SJSA1 (cell line): ENCODE measurements at places on chromosomes 16 and 17. TPM values are rescaled to one million over a fixed set of nuclear protein-coding genes. Genes with fewer than 3 reads are reported as not detected.

GRCh38 chr16:67936124-67936879, at the start of gene PSMB10:
PSMB10 (minus strand) TSS chr16:67936850; CDS start chr16:67936749, 101 bp downstream.
- no peaks in the 10 kb centered on the region for H3K27me3 ChIP-seq
- peak; percentile 74 for DNase-seq
- H3K4me1 ChIP-seq, result peaks cover 17% of the 10 kb centered on the region
- peak within 1 kb of the TSS; percentile 80 for H3K27ac ChIP-seq
- peaks cover 58% of the 10 kb centered on the region for H3K36me3 ChIP-seq
- peak within 1 kb of the TSS; percentile 75 for H3K4me3 ChIP-seq

Gene TSPAN10
- total RNA-seq, result 0.47 TPM in 1 of 2 replicates, not detected in the other

Gene GSPT1
- 100 and 108 TPM in 2 replicates for total RNA-seq

- no peaks in the 10 kb centered on the region for H3K4me1 ChIP-seq
- DNase-seq, result no peak
- no peak overlapping the region for H3K27ac ChIP-seq
- no peaks in the 10 kb centered on the region for H3K36me3 ChIP-seq
These were observed 178.3 kb downstream of the CYB561 start for GRCh38 chr17:63267846-63268245.

DNA sequence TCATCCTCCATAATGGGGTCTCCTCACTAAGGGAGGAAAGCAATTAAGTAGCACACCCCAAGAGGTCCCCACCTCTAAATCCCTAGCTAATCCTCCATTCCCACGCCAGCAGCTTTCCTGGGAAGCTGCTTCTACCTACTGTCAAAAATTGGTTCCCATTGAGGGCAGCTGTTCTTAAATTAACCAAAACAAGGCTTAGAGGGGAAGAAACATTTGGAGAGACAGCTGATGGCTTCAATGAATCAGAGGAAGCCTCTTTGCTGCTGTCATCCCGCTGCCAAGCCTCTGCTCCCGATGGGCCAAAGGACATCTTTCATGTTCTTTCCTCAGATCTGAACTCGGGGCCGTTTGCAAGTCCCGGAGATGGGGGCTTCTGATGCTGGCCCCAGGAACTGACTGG, 26.6 kb downstream of the AIPL1 start:
- H3K36me3 ChIP-seq, result no peaks in the 10 kb centered on the region
- H3K27ac ChIP-seq, result no peak overlapping the region

Gene CPHXL2
- total RNA-seq, result not detected in 2 replicates

DNA sequence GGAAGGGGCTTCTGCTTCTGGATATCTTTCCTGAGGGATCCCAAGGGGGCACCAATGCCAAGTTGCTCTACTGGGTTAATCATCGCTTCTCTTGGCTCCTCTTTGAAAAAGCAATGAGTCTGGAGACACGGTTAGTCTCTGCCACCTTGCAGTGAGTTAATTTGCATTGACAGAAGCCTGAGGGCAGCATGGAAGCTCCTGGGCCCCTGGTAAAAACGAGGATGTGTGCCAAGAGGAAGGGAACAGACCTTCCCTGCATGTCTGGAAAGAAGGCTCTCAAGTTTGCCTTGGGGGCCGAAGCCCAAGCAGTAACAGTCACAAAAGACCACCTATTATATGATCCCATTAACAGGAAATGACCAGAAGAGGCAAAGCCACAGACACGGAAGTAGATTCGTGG, 86.7 kb downstream of the IRX5 start:
- peaks cover 4% of the 10 kb centered on the region; the same call in 1 of the 2 replicates for H3K27me3 ChIP-seq
- no peaks in the 10 kb centered on the region for H3K4me1 ChIP-seq
- H3K36me3 ChIP-seq, result no peaks in the 10 kb centered on the region
- no peak overlapping the region for H3K4me3 ChIP-seq
- DNase-seq, result no peak

GRCh38 chr17:78458736-78459335, 80.4 kb downstream of the PGS1 start:
- H3K36me3 ChIP-seq, result no peaks in the 10 kb centered on the region
- DNase-seq, result no peak
- H3K4me1 ChIP-seq, result no peaks in the 10 kb centered on the region

Gene ARHGDIA
- total RNA-seq, result 276 and 304 TPM in 2 replicates

- H3K36me3 ChIP-seq, result no peaks in the 10 kb centered on the region
- H3K27ac ChIP-seq, result no peak overlapping the region
- no peaks in the 10 kb centered on the region for H3K27me3 ChIP-seq
- H3K4me3 ChIP-seq, result no peak overlapping the region
- H3K4me1 ChIP-seq, result no peaks in the 10 kb centered on the region
These were observed 503 bp downstream of the C16orf54 start for GRCh38 chr16:29745121-29745852.

Gene OR2C1
- 0.08 TPM in 1 of 2 replicates, not detected in the other for total RNA-seq

Gene MRPS34
- total RNA-seq, result 132 and 178 TPM in 2 replicates

DNA sequence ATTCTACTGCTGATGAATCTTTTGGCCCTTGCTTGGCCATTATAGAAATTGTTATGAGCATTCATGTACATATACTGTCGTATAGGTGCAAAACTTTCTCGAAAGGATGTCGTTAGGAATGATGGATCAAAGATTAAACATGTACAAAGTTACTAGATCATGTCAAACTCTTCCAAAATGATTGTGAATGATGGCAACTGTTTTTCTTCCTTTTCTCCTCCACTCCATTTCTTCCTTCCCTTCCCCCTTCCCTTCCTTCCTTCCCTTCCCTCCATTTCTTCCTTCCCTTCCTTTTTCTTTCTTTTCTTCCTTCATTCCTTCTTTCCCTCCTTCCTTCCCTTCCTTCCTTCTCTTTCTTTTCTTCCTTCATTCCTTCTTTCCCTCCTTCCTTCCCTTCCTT, 973.9 kb downstream of the CDH11 start:
- no peaks in the 10 kb centered on the region for H3K36me3 ChIP-seq
- no peak for DNase-seq
- H3K4me1 ChIP-seq, result no peaks in the 10 kb centered on the region

DNA sequence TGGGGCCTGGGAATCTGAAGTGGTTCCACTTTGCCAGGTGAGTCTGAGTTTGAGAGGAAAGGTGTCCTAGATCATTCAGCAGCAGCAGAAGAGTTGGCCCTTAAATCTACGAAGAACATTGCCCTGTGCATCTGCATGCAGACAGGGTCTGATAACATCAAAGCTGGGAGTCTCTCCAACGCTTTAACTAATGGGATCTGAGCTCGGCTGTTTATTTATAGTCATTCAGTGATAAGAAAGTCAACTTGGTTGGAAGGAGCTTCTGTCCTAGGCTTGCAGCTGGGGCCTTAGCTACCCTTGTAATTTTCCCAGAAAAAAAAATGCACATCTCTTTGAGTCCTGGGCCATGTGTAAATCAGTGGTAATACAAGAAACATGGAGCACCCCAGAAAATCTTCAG, 418.0 kb upstream of the HSBP1 start:
- no peak overlapping the region for H3K4me3 ChIP-seq
- H3K27ac ChIP-seq, result no peak overlapping the region
- no peak for DNase-seq

Gene KATNB1
- total RNA-seq, result 15.8 and 17.7 TPM in 2 replicates

- no peak overlapping the region for H3K27ac ChIP-seq
- no peaks in the 10 kb centered on the region for H3K36me3 ChIP-seq
- no peak for DNase-seq
- no peaks in the 10 kb centered on the region for H3K27me3 ChIP-seq
These were observed 64.9 kb upstream of the PMFBP1 start for GRCh38 chr16:72236866-72237265.

GRCh38 chr16:51337662-51338061, 186.6 kb upstream of the SALL1 start:
- no peak overlapping the region for H3K27ac ChIP-seq
- DNase-seq, result no peak
- no peaks in the 10 kb centered on the region for H3K27me3 ChIP-seq

Gene CCL8
- total RNA-seq, result not detected in 2 replicates

- no peak overlapping the region for H3K4me3 ChIP-seq
- H3K4me1 ChIP-seq, result peaks cover 31% of the 10 kb centered on the region
- no peak for DNase-seq
- H3K36me3 ChIP-seq, result peaks cover 42% of the 10 kb centered on the region
- no peak overlapping the region for H3K27ac ChIP-seq
These were observed 15.5 kb upstream of the SNTB2 start for GRCh38 chr16:69171325-69172084.

DNA sequence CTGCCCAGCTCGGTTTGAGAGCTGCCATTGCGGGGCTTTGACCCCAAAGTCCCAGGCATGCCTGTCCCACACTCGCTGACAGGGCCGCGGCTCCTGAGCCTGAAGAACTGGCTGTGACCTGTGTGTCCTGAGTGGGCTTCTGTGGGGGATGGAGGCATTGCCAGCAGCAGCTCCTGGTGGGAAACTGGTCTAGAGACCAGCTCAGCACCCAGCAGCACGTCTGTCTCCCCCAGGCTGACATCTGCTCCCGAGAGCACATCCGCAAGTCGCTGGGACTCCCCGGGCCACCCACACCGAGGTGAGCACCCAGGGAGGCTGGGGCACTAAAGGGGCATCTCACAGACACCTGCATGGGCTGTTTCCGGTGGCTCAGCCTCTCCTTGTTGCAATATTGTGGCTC, 13.4 kb downstream of the ENDOV start:
- DNase-seq, result no peak
- no peaks in the 10 kb centered on the region for H3K27me3 ChIP-seq
- no peaks in the 10 kb centered on the region for H3K36me3 ChIP-seq
- H3K4me3 ChIP-seq, result no peak overlapping the region
- no peak overlapping the region for H3K27ac ChIP-seq

DNA sequence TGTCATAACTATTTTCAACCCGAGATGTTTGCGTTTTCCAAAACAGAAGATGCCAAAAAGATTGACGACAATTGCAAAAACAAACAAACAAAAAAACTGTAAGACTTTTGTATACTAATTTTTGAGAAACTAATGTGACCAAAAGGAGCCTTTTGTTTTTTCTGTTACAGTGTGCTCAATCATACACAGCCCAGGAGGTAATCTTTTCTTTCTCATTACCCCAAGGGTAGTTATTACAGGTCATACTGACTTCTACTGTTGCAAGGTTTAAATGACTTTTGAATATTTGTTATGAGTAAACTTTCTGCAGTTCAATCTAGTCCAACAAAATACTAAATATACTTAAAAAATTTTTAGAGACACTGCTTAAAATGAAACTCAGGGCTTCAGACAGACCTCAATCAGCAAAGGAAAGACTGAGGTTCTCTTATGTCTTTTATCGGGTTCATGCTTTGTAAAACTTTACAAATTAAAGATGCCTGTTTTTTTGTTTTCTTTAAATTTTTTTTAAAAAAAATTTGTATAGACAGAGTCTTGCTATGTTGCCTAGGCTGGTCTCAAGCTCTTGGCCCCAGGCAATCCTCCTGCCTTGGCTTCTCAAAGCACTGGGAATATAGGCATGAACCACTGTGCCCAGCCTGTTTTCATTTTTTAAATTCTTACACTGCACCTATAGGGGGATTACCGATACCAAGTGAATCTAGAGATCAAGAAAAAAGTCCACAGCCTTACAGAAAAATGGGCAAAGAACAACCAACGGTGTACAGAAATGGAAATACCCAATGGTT, 47.6 kb downstream of the SPOP start:
- H3K36me3 ChIP-seq, result peaks cover 11% of the 10 kb centered on the region
- no peak overlapping the region for H3K4me3 ChIP-seq
- no peak overlapping the region for H3K27ac ChIP-seq
- H3K27me3 ChIP-seq, result no peaks in the 10 kb centered on the region
- no peak for DNase-seq

GRCh38 chr17:63834431-63835166, 7.1 kb upstream of the FTSJ3 start:
- H3K27me3 ChIP-seq, result no peaks in the 10 kb centered on the region
- peaks cover 8% of the 10 kb centered on the region; the same call in 1 of the 2 replicates for H3K4me1 ChIP-seq
- peaks cover 79% of the 10 kb centered on the region for H3K36me3 ChIP-seq
- no peak overlapping the region for H3K4me3 ChIP-seq
- no peak overlapping the region for H3K27ac ChIP-seq
- DNase-seq, result peak; percentile 88

Gene CTRB2
- total RNA-seq, result not detected in 2 replicates

DNA sequence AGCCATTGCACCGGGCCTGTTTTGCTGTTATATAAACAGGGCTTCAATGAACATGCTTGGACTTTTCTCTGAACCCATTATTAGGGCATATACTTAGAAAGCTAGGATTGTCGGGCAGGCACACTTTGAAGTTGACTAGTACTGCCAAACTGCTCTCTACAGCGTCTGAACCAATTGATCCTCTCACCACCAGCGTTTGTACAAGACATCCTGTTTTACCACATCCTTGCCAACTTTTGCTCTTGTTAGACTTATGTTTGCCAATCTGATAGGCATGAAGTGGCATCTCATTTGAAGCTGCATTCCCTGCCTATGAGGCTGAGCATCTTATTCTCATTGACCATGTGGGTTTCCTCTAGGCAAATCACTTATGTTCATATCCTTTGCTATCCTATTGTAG, 7.4 kb upstream of the PPP1R9B start:
- no peak for DNase-seq
- no peak overlapping the region for H3K4me3 ChIP-seq
- no peaks in the 10 kb centered on the region for H3K36me3 ChIP-seq
- no peak overlapping the region for H3K27ac ChIP-seq
- no peaks in the 10 kb centered on the region for H3K27me3 ChIP-seq

DNA sequence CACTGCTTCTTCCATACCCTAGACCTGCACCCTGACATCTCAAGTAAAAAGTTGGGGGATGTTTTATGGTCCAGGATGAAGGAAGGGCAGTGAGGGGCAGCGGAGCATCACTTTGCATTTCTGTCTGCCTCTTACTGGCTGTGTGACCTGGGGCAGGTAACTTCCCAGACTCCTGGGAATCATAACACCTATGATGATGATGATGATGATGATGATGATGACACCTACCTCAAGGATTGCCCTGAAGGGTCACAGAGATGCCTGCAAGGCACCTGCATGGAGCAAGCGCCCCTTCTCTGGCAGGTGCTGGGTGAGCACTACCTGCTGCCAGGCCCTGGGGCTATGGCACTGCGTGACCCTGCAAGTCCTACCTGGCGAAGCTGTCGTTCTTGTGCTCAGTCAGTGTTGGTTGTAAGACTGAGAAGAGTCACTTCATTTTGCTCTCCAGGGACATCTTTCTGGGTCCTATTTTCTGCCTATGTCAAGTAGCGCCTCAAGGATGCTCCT, 46.2 kb upstream of the STH start:
- peaks cover 6% of the 10 kb centered on the region for H3K4me1 ChIP-seq
- H3K4me3 ChIP-seq, result no peak overlapping the region
- no peak overlapping the region for H3K27ac ChIP-seq
- no peak for DNase-seq

Gene KLHL10
- not detected in 2 replicates for total RNA-seq

- H3K27me3 ChIP-seq, result no peaks in the 10 kb centered on the region
- DNase-seq, result no peak
- H3K27ac ChIP-seq, result no peak overlapping the region
These were observed 207.4 kb downstream of the TANC2 start for GRCh38 chr17:63173450-63173849.

GRCh38 chr17:39238311-39238972, 12.7 kb upstream of the STAC2 start:
- no peaks in the 10 kb centered on the region for H3K36me3 ChIP-seq
- peaks cover 9% of the 10 kb centered on the region for H3K4me1 ChIP-seq
- H3K4me3 ChIP-seq, result no peak overlapping the region
- H3K27ac ChIP-seq, result no peak overlapping the region
- no peaks in the 10 kb centered on the region for H3K27me3 ChIP-seq

GRCh38 chr17:12568358-12569251, 97.1 kb upstream of the MYOCD start:
- no peak overlapping the region for H3K27ac ChIP-seq
- no peak for DNase-seq
- no peaks in the 10 kb centered on the region for H3K36me3 ChIP-seq
- no peaks in the 10 kb centered on the region for H3K27me3 ChIP-seq
